ENCODE measurements at places on chromosomes 12 and 14.

DNA sequence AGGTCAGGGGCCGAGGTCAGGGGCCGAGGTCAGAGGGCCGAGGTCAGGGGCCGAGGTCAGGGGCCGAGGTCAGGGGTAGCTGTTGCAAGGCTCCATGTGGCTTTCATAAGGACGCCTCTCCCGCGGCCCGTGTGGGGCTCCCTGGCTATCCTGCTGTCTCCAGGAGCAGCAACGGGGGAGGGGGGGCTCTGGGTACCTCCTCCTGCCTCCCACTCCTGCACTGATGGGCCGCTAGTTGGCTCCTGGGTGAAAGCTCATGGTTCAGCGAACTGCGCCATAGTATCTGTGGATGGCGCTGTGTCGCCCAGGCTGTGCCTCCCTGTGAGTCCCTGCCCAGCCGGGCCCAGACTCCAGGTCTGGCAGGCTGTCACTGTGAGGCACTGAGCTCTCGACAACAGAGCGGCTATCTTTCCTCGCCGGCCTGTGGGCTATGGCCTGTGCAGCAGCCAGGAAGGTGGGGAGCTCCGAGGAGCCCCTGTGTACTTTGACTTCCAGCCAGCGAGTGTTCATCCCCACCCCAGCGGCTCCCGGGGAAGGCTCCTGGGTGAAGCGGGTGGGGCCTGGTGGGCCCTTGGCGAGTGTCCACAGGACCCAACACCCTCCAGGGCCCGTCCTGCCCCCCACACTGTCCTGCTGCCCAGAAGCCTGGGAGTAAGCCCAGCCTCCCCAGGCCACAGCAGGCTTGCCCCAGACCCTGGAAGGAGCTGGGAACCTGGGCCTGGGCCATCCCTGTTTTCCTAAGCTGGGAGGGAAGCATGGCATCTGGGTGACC, 8.1 kb downstream of the RFLNA start:
- no peak for DNase-seq

- no peak for DNase-seq
Observed at GRCh38 chr12:66573605-66574004, 105.3 kb downstream of the GRIP1 start.

DNA sequence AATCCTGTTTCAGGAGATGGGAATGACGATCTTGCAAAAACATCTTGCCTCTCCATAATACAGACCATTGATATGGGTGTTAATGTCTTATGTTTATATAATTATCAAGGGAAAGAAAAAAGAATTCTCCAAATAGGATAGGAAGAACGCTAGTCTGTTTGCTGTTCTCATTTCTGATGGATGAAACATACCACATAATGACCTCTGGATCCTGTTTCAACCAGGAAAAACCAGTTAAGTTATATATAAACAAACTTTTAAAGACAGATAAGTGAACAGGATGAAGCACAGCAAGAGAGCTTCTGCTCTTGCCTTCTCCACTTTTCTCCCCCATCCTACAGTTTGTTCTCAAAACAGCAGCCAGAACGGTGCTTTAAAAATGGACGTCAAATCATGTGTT, 27.8 kb downstream of the COQ6 start:
- no peak for DNase-seq

- peak; percentile 93 for DNase-seq
Observed at GRCh38 chr12:7935590-7936581, at the start of gene SLC2A3. Gene SLC2A3 (minus strand): TSS chr12:7936187. CDS start chr12:7936034, 153 bp downstream.

GRCh38 chr14:55220230-55220629, 28.8 kb upstream of the DLGAP5 start:
- peak; percentile 7 for DNase-seq

- no peak for DNase-seq
Observed at GRCh38 chr12:454833-455232, 4.9 kb upstream of the B4GALNT3 start.

Measured in suppressor macrophage treated with lipopolysaccharide for 4 hours (primary cell).